ENCODE measurements at places on chromosomes 6 and 20.

DNA sequence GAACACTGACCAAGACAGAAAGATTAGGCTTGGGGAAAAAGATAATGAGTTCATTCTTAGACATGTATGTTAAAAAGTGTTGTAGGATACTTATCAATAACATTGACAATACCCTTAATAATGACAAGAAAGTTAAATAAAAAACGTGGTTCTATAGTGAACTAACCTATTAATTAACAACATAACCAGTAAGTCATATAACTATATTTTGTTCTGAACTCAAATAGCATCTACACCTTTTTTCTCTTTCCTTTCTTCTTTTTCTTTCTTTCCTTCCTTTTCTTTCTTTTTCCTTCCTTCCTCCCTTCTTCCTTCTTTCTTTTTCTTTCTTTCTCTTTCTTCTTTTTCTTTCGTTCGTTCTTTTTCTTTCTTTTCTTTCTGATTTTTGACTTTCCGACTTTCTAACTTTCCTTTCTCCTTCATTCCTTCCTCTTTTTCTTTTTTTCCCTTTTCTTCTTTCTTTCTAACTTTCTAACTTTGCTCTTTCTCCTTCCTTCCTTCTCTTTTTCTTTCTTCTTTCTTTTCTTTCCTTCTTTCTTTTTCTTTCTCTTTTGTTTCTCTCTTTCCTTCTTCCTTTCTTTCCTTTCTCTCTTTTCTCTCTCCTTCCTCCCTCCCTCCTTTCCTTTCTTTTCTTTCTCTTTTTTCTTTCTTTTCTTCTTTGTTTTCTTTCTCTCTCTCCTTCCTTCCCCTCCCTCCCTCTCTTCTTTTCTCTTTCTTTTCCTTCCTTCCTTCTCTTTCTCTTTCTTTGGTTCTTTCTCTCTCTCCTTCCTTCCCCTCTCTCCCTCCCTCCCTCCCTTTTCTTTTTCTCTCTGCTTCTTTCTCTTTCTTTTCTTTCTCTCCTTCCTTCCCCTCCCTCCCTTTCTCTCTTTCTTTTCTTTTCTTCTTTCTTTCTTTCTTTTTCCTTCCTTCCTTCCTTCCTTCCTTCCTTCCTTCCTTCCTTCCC is 24.6 kb downstream of the PRSS35 start:
- DNase-seq, result no peak

GRCh38 chr6:161834426-161834825 is 560.6 kb upstream of the AGPAT4 start:
- no peak for DNase-seq

DNA sequence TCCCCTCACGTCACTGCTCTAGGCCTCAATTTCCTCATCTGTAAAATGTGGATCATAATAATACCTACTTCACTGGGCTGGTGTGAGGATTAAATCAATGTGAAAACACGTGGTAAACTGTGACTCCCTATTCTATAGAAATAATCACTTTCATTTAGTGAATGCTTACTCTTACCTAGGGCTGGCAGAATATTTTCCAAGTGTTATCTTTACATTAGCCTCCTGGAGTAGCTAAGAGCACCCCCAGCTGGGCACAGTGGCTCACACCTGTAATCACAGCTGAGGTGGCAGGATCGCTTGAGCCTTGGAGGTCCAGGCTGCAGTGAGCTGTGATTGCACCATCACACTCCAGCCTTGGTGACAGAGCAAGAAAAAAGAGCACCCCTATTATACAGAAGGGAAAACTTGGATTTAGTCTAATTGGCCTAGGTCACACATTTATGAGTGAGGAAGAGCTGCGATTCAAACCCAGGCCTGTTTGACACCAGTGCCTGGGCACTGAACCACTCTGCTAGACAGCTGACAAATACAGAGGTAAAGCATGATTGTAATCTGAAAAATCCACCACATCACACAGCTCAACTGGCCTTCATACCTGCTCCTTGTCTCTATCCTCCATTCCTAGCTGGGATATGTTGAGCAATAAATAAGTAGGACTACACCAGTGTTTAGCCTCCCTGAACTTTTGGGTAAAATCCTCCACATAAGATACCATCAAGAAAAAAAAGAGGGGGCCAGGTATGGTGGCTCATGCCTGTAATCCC is 1.4 kb upstream of the SNTA1 start:
- DNase-seq, result peak; percentile 39

DNA sequence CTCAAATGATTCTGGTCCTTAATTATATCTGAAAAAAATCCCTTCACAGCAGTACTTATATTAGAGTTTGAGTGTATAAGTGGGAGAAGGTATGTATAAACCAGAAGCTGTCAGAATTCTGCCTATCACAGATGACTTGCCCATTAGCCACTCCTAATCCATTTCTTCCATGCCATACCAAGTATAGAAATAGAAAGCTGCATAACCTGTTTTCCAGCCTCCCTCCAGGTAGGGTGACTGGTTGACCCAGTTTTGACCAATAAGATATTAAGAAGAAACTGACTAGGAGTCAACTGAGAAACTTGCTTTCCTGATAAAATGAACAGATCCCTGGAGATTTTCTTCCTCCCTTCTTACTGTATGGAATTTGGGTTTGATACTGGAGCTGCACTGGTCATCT is 112.2 kb upstream of the GRIK2 start:
- DNase-seq, result no peak

GRCh38 chr6:53725791-53726575 is 60.4 kb upstream of the KLHL31 start:
- DNase-seq, result peak; percentile 91

- DNase-seq, result no peak
Measured at GRCh38 chr6:52395969-52396368, 24.2 kb upstream of the EFHC1 start.

- no peak for DNase-seq
Measured at GRCh38 chr6:37503309-37503965, 3.7 kb upstream of the CCDC167 start.

- no peak for DNase-seq
Measured at GRCh38 chr6:107128577-107128976, 13.3 kb upstream of the BEND3 start.

- no peak for DNase-seq
Measured at GRCh38 chr20:48906221-48906877, 15.2 kb upstream of the ARFGEF2 start.

GRCh38 chr6:164013480-164014208 is 599.1 kb downstream of the QKI start:
- no peak for DNase-seq

DNA sequence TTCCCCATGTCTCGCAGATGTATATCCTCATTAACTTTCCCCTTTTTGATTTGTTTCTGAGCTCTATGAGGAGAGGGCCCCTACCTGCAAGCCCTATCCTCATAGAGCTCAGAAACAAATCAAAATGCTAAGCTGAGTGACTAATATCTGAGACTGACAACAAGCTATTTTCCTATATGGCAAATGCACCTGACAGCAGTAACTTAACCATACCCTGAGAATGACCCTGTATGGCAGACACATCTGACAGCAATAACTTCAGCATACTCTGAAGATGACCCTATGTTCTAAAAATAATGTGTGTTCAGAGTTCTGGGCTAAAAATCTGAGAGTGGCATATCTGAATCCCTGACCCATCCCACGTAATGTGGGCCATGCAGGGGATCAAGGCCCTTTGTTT is 79.0 kb upstream of the MEI4 start:
- DNase-seq, result no peak

DNA sequence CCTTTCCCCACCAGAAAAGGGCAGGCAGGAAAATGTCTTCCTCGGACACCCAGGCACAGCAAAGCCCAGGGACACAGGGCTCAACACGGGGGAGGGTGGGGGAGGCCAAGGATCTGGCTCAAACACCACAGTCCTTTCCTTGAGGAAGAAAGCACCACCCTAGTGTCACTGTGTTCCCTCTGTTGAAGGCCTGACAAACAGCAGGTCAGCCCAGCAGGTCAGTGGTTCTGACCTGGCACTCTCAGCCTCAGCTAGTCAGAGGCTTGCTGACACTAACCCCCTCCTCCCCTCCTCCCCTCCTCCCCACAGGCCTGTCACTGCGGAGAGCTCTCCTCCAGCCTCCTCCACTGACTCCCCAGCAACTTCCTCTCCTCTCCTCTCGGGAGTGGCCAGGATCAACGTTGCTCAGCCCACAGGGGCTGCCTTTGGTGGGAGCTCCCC is 239.6 kb downstream of the LRFN2 start:
- DNase-seq, result no peak

- DNase-seq, result no peak
Measured at GRCh38 chr6:11730641-11731040, 48.0 kb downstream of the ADTRP start.

DNA sequence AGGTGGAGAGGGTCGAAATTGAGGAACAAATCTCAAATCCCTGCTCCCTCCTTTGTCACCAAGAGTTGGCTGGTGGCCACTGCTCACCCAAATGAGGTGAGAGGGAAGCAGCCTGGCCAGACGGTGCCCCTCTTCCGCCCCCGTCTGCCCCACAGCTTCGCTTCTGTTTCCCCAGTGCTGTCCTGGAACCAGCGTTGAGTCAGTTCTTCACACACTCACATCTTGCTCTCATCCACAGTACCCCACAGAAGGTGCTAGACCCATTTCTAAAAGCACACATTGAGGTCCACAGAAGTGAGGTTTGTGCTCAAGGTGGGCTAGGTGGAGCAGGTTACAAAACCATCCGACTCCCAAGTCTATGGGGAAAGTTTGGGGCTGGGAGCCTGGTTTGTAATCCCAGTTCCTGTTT is 3.8 kb downstream of the CEBPB start:
- DNase-seq, result no peak

GRCh38 chr6:128422871-128423270 is 97.5 kb downstream of the PTPRK start:
- no peak for DNase-seq

GRCh38 chr6:47414423-47415167 is 63.0 kb upstream of the CD2AP start:
- no peak for DNase-seq

GRCh38 chr6:56370127-56370540 is 122.8 kb upstream of the COL21A1 start:
- no peak for DNase-seq

DNA sequence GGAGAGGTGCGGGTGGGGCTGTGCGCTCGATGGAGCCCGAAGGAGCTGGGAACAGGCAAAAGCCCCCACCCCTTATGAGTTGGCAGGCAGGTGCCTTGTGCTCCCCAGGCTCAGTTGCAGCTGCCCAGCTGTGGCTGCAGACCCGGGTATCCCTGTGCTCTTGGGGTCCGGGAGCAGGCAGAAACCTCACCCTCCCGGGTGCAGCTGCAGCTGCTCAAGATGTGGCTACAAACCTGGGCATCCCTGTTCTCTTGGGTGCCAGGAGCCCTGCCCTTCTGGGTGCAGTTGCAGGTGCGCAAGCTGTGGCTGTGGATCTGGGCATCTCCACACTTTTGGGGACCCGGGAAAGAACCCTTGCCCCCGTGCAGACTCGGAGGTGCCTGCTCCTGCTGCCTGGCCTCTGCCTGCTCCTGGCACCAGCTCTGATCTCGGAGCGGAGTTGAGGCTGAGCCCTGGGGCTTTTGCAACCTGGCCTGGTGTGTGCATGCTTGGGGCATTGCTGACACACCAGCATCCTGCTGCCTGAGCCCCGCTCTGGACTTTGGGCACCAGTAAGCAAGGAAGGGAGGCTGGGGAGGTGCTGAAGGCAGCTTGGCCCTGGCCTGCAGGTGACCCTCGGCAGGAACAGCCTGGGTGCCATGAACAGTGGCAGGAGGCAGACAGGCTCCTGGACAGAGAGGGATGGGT is 21.6 kb downstream of the OR2J3 start:
- no peak for DNase-seq

GRCh38 chr6:8131265-8131897 is 29.0 kb upstream of the EEF1E1 start:
- DNase-seq, result peak; percentile 43

GRCh38 chr6:106751501-106752252 is 122.3 kb downstream of the QRSL1 start:
- DNase-seq, result no peak

DNA sequence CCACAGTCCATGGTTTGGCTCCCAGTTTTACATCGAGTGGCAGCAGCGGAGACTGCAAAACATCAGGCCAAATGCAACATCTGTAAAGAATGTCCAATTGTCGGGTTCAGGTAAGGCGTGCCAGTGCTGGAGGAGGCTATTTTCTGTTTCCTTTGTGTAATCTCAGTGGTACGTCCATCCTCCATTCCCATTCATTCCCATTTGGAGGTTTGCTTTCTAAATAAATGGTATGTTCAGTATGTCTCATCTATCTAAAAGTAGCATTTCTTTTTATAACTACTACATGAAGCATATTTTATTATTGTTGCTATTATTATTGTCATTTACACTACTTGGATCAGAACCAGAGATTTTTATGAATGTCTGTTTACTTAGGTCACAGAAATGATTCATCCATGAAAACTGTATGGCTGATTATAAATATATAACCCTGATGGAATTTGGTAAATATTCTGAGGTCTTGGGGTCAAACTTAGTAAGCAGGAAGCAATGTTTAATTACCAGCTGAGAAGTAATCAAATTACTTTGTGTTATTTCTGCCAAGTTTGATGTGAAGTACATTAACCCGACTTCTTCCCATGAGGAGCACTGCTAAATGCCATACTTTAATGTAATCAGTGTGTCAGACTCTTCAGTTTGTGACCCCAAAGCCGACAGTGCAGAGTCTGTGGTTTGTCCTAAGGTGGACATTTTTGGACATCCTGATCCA is 512.9 kb downstream of the UTRN start:
- no peak for DNase-seq

DNA sequence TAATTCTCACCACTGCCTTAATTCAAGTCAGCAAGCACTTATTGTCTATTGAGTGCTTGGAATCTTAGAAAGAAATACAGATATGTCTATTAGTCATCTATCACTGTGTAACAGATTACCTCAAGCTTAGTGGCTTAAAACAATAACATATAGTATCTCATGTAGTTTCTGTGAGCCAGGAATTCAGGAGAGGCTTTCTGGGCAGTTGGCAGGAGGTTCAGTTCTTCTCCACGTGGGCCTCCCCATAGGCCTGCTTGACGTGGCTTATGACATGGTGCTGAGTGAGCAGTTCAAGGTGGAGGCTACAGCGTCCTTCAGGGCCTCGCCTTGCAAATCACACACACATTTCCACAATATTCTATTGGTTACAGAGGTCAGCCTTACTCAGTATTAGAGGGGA is 69.7 kb downstream of the DTD1 start:
- no peak for DNase-seq

DNA sequence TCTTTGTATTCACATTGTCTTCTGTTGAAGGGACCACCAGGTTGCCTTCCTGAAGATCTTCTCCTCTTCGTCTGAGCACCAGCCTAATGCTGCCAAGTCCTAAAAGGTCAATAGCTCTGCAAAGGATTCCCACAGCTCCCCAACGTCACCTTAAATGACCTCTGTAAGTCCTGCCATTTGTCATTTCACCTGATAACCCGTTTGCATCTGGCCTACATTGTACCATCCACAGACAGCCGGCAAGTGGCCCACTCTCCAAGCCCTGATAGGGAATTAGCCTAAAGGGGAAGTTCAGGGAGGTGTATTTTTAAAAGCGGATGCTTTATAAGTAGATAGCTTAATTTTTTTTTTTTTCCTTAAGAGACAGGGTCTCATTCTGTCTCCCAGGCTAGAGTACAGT is 127.8 kb downstream of the ZMYND8 start:
- no peak for DNase-seq

- no peak for DNase-seq
Measured at GRCh38 chr20:47610247-47610944, 108.7 kb downstream of the NCOA3 start.

GRCh38 chr6:11324453-11325015 is 92.1 kb upstream of the NEDD9 start:
- DNase-seq, result no peak
